ENCODE measurements at places on chromosomes 11 and 22. TPM values are rescaled to one million over a fixed set of nuclear protein-coding genes. Genes with fewer than 3 reads are reported as not detected.
A peak's percentile ranks its signal among the peaks of the same experiment; 100 is the strongest.

MRGPRE gene
- total RNA-seq, result not detected

OR6T1 gene
- not detected for total RNA-seq

LRRC56 gene
- total RNA-seq, result 0.54 TPM

IL18 gene
- 3.5 TPM for total RNA-seq

DNA sequence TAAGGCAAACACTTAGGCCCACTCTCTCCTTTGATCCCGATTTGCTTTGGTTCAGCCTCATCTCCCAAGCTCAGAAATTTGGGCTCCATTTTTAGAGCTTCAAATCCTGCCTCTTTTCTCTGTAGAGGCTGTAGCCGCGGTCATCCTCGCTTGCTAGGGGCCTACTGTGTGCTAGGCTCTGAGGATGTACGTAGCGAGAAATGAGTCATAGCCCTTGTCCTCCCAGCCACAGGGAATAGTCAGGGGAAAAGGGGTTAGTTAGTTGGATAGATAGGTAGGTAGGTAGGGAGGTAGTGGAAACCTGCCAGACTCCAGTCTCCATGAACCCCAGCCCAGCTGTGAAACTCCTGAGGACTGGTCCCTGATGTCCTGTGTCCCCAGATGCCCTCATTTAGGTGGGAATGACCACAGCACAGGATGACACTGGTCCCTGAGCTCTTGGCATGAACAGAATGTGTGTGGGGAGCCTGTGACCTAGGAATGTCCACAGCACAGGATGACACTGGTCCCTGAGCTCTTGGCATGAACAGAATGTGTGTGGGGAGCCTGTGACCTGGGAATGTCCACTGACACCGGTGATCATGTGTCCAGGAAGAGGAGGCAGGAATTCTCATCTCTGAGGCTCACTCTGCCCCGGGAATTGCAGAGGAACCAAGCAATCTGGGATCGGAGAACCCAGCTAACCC is 21.4 kb upstream of the HMOX1 start:
- no peak overlapping the region for H3K27ac ChIP-seq
- H3K27me3 ChIP-seq, result no peaks in the 10 kb centered on the region
- H3K36me3 ChIP-seq, result no peaks in the 10 kb centered on the region
- no peak overlapping the region for H3K4me3 ChIP-seq
- no peaks in the 10 kb centered on the region for H3K4me1 ChIP-seq

- H3K27ac ChIP-seq, result no peak overlapping the region
- H3K4me3 ChIP-seq, result no peak overlapping the region
- DNase-seq, result no peak
- no peaks in the 10 kb centered on the region for H3K36me3 ChIP-seq
Observed at GRCh38 chr11:38796281-38796680, 2198.2 kb upstream of the RAG2 start.

- no peaks in the 10 kb centered on the region for H3K4me1 ChIP-seq
- H3K4me3 ChIP-seq, result no peak overlapping the region
- H3K36me3 ChIP-seq, result no peaks in the 10 kb centered on the region
Observed at GRCh38 chr11:86119077-86119476, 50.2 kb upstream of the PICALM start.

DNA sequence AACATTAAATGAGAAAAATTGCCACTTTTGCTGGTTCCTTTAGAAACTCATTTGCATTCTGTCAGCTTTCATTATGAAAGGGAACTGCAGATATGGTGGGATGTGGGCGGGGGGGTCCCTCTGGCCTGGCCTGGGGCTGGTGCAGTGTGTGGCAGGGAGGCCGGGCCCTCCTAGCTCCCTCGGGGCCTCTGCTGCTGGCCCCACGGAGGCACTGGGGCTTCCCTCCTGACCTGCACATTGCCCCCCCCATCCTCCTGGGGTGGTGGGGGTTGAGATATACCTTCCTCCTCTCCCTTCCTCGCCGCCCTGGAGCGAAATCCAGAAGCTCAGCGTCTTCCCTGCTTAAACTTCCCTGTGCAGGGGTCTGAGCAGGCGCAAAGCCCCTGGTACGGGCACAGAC is 1005.9 kb downstream of the BRD1 start:
- no peaks in the 10 kb centered on the region for H3K4me1 ChIP-seq
- H3K27me3 ChIP-seq, result no peaks in the 10 kb centered on the region
- 0 out of 2 replicates have a peak, but pooled peaks cover 3% of the 10 kb centered on the region for H3K36me3 ChIP-seq

DNA sequence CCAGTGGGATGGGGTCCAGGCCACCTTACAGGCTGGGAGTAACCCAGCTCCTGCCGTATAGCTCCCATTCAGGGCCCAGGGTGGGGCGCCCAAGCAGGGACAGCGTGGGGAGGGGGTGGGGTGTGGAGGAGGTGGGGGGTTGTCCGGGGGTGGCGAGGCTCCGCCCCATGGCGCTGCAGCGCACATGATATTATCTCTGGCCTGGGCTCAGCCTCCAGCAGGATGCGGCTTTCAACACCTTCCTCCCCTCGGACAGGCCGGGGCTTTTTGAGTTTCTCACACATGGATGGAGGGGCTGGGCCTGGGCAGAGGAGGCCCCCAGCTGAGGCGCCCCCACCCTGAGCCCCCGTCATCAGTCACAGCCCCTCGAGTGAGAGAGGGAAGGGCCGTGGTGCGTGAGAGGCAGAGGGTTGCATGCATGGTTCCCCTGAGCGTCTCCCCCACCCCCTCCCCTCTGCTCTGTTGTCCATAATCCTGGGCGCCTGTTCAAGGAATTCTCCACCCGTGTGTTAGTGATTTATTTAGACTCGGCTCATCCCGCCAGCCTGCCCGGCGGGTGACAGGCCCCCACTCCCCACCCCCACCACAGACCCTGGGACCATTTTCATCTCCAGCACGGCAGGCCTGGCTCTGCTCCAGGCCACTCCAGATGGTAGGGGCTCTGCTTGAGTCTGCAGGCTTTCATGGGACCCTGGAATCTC is 44.9 kb downstream of the WNT11 start:
- no peak overlapping the region for H3K4me3 ChIP-seq
- H3K27me3 ChIP-seq, result peaks cover 2% of the 10 kb centered on the region
- no peaks in the 10 kb centered on the region for H3K36me3 ChIP-seq
- no peak overlapping the region for H3K27ac ChIP-seq
- no peak for DNase-seq

DNA sequence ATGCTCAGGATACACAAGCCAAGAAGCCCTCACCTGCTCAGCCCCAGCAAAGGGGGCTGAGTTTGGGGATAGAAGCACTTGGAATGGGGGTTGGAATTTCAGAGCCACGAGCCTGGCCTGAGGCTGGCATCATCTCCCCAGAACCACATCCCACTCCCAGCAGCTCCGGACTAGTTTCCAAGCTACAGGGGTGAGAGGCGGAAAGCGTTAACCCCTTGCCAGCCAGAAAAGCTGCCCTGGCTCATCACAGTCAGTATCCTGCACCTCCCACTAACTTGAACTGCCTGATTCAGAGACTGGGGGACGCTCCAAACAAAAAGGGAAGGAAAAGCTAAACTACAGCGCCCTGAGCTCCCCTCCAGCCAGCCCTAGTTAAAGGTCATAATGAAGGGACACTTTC is 19.0 kb upstream of the CHST1 start:
- no peak overlapping the region for H3K27ac ChIP-seq
- H3K4me1 ChIP-seq, result peaks cover 5% of the 10 kb centered on the region
- H3K27me3 ChIP-seq, result no peaks in the 10 kb centered on the region
- peak; percentile 28 for DNase-seq
- H3K4me3 ChIP-seq, result no peak overlapping the region
- no peaks in the 10 kb centered on the region for H3K36me3 ChIP-seq

GRCh38 chr11:39690856-39691255 is 1768.6 kb downstream of the LRRC4C start:
- DNase-seq, result no peak
- H3K4me1 ChIP-seq, result no peaks in the 10 kb centered on the region
- H3K36me3 ChIP-seq, result no peaks in the 10 kb centered on the region
- H3K27me3 ChIP-seq, result no peaks in the 10 kb centered on the region
- H3K4me3 ChIP-seq, result no peak overlapping the region
- no peak overlapping the region for H3K27ac ChIP-seq

GRCh38 chr11:122672892-122673291 is 17.4 kb downstream of the UBASH3B start:
- no peaks in the 10 kb centered on the region for H3K36me3 ChIP-seq
- H3K27ac ChIP-seq, result no peak overlapping the region
- no peaks in the 10 kb centered on the region for H3K4me1 ChIP-seq
- no peak for DNase-seq

- H3K36me3 ChIP-seq, result no peaks in the 10 kb centered on the region
- no peak for DNase-seq
Observed at GRCh38 chr11:64107303-64107702, 58.6 kb downstream of the MACROD1 start.

DNA sequence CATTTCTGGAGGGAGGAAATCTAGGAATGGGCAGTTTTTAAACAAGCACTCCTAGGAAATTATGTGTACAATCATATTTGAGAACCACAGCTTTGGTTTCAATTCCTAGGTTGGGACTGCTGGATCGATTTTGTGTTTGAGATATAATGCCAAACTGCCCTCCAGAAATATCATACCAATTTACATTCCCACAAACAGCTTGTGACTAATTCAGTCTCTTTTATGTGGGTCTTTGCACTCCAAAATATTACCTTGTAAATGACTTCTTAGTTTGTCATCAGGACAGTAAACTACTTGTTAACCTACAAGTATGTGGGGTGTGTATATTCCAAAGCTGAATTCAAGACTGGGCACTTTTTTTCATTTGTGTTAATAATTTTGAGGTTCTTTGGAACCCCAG is 9.8 kb upstream of the BARX2 start:
- no peak for DNase-seq
- H3K4me1 ChIP-seq, result no peaks in the 10 kb centered on the region
- H3K36me3 ChIP-seq, result no peaks in the 10 kb centered on the region
- H3K4me3 ChIP-seq, result no peak overlapping the region
- peaks cover 57% of the 10 kb centered on the region for H3K27me3 ChIP-seq
- no peak overlapping the region for H3K27ac ChIP-seq
